ENCODE measurements at places on chromosomes 6 and 20.

GRCh38 chr6:73011945-73012344 lies 213.4 kb downstream of the KHDC1L start:
- no peak for DNase-seq

DNA sequence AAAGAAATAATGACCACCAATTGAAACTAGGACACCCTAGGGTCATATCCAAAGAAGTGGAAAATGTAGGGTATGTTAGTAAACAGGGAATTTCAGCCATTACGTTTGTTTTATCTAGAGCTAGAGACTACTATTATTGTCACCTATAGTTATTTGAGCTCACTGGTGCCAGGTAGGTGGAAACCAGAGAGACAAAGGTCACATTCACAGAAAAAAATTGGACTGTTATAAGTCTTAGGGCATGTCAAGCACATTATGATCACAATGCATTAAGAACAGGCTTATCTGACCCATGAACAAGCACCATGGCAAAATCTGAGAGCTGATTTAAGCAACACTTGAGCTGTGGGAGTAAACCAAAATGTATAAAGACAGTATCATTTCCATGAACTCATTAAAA lies 530.1 kb upstream of the CITED2 start:
- DNase-seq = no peak

DNA sequence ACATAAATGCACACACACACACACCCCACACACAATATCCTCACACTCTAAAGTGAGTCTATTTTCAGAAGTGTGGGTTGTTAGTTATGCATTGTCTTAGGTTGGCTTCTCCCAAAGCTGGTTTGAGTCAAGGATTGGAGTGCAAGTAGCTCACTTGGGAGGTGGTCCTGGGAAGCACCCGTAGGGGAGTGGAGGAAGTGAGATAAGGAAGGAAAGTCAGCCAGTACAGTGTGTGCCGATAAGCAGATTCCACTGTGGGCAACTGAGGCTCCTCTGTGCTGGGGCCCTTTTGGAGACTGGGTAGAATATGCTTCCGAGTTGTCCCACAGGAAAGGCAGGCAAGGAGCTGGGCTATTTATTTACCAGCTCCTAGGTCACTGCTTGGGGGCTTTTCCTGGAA lies 67.2 kb downstream of the PLCB4 start:
- DNase-seq = no peak

DNA sequence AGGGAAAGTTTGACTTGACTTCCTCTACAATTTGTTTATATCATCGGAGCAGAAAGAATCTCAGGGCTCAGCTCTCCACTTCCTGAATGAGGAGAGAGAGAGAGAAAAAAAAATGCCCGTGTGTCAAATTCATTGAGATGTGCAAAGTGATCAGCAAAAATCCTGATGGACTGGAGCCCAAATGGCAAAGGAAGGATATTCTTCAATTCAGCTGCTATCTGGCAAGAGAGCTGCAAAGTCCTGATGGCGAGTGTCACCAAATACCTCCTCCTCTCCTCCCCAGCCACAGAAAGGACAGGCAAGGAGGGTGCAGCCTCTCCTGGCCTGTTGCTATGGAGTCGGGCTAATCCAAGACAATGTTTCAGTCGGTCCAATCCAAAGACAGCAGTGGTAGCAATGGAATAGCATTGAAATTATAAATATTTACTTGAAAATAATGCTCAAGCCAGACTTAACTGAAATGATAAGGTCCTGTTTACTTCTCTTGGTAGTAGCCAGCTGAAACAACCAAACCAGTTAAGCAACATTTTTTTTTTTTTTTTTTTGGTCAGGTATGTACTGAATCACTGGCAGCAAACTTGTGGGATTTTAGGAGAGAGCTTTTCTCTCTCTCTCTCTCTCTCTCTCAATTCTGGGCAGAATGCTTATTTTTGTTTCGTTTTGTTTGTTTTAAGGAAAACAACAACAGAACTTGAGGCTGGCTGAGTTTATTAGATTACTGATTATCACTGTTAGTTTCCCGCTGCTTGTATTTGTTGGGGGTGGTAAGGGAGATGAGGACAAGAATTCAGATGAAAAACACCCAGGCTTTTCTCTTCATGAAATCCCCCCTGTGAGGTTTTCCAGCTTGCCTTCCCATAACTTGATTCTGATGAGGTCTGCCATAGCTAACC lies 204.2 kb downstream of the BCAS1 start:
- DNase-seq = no peak

DNA sequence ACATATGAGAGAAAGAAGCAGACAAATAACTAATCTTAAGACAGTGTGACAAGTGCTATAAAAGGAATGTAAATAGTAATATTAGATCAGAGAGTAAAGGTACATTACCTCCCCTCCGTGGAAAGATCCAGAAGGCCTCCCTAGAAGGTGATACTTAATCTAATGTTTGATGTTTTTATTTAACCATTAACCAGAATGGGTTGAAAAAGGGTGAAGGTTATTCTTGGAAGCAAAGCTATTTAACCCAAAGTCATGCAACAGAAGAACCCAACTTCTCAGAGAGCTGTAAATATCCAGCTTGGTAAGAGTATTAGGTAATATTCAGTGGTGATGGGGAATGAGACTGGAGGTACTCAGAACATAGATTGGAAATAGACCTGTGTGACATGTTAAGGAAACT lies 68.0 kb upstream of the HIVEP1 start:
- DNase-seq = no peak

- DNase-seq = no peak
Observed at GRCh38 chr6:113920663-113921267, 50.2 kb downstream of the HDAC2 start.

DNA sequence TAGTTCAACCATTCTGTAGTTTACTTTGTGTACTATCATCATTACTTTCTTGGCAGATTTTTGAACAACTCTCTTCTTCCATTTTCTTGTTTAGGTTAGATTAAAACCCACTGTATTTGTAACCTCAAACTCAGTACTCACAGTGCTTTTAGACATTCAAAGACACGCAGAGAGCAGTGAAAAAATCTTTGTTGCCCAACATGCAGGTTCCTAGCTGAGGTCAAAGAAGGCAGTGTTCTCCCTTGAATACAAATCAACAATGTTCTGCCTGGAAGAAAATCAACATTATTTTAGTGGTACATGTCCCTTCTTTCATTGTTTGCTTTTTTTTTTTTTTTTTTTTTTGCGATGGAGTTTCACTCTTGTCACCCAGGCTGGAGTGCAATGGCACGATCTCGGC lies 11.2 kb downstream of the CYB5R4 start:
- DNase-seq = no peak

- no peak for DNase-seq
Observed at GRCh38 chr6:815348-815738, 122.4 kb upstream of the EXOC2 start.

DNA sequence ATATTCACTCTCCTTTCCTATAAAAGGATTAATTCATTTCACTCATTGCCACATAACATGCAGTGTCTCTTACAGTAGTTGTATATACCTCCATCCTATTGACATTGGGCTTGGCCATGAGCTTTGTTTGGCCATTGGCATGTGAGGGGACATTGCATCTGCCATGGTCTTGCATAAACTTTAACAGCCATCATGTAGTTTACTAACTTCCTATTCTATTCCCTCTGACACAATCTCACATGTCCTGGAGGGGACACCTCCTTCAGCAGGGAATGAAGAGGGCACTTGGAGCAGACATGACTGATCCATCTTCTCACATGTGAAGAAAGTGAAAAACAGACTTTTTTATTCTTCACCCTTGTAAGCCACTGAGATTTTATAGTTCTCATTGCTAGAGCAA lies 115.5 kb upstream of the MARCKS start:
- DNase-seq = no peak

- DNase-seq = no peak
Observed at GRCh38 chr20:635028-635892, 17.7 kb downstream of the SRXN1 start.

- DNase-seq = no peak
Observed at GRCh38 chr6:75882734-75883133, 133.7 kb downstream of the MYO6 start.

GRCh38 chr6:36622901-36623546 lies 28.9 kb downstream of the SRSF3 start:
- no peak for DNase-seq

GRCh38 chr20:58963060-58963584 lies 17.9 kb upstream of the NELFCD start:
- DNase-seq = no peak

DNA sequence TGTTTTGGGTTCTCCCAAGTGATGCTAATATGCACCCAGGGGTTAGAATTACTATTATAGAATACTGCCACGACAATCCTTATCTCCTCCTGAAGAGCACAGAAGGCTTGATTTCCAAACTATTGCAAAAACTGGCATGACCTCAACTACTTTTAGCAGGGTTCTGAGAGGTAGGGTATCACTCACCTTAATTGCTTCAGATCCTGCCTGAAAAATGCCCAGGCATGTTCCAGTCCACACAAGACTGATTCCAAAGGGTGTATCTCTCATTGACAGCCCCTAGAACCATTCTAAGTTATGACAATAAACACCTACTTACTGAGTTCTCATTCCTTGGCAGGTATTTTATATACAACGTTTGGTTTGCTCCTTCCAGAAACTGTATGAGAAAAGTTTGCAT lies 5.0 kb upstream of the DSE start:
- no peak for DNase-seq

- DNase-seq = no peak
Observed at GRCh38 chr6:34562861-34563512, 6.9 kb upstream of the SPDEF start.

GRCh38 chr6:54426995-54427394 lies 118.8 kb downstream of the TINAG start:
- DNase-seq = no peak

DNA sequence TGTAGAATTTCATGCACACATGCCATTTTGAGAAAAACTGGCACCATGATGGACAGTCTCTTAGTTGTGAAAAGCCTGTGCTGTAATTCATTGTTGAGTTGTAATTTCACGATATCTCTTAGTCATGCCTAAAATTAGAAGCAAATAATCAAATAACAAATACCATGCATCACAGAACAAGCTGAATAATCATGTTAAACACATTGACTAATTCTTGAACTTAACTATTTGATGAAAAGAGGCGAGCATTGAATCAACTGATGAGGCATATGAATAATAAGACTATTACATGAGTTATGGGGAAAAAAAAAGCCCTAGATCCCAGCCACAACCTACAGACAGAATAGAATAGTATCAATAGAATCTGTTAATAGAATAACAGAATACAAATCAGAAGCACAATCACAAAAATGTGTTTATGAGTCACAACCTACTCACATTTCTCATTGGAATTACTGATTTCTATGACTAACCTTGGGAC lies 14.2 kb upstream of the RNF217 start:
- DNase-seq = no peak

DNA sequence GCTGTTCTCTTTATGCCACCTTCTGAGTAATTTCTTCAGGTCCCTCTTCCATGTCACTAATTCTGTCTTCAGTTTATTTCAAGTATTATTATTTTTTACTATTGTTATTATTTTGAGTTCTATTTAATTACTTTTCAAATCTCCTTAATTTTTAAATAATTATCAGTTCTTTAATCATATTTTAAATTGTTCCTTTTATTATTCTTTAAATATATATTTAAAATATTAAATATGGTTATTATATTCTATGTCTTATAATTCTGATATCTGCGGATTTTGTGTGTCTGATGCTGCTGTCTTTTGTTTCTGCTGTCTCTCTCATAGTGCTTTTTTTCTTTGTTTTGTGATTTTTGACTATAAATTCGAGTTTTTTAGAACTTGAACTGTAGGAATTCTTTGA lies 2.2 kb downstream of the POLR1H start:
- no peak for DNase-seq

GRCh38 chr6:133396233-133396983 lies 155.3 kb downstream of the EYA4 start:
- DNase-seq = no peak

DNA sequence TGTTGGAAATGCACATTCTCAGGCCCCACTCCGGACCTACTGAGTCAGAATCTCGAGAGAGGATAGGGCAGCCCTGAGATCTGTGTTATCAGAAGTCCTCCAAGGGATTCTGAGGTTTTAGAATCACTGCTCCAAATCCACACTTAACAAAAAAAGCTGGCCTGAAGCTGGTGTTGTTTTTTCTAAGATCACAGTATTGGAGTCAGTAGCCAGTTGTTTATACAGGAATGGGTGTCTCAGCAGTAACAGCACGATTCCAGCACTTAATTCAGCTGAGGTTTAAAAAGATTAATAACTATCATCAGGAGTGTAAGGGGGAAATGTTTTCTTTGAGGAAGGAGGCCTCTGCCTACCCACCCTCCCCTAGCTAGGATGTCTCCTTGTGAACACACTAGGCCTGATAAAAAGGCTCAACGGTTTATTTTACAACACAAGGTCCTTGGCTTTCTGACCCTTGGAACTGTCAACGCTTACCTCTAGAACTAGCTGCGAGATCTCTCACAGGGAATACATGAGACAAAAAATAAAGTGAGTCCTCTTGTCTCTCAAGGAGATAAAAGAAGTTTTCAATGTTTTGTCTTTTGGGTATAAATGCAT lies 505.4 kb downstream of the CD83 start:
- no peak for DNase-seq

GRCh38 chr6:112433457-112433856 lies 86.3 kb downstream of the RFPL4B start:
- no peak for DNase-seq

Data from SIG-M5 (cell line).